ENCODE measurements at places on chromosomes 6 and 20.

- DNase-seq: peak; percentile 87
Observed at GRCh38 chr6:162032620-162033019, 694.9 kb downstream of the PRKN start.

DNA sequence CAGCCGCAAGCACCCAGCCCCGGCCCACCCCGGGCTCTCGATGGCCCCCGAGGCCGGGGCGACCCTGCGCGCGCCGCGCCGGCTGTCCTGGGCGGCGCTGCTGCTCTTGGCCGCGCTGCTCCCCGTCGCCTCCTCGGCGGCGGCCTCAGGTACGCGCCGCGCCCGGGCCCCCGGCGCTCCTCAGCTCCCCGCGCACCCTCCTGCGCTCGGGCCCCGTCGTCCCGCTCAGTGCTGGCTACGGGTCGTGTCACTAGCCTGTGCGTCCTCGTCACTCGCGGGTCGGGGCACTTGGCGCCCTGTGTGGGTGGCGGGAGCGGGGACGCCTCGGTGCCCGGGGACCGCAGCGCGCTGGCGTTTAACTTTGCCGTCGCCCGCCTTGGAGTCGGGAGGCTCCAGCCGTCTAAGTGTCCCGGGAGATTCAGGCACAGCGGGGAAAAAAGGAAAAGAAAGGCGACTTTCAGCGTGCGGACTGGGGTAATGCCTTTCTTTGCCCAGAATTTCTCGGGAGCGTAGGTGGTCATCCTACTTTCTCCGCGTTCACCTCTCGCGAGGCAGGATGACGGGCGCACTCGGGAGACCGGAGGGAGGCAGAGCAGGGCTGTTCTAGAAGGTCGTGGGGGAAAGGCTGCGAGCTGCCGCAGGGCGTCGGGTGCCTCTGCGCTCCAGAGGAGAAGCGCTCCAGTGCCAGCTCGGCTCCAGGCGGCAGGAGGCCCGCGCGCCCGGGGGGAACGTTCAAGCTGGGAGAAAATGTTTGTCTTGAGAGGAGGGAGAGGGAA is 545 bp downstream of the FNDC1 start:
- DNase-seq: no peak

DNA sequence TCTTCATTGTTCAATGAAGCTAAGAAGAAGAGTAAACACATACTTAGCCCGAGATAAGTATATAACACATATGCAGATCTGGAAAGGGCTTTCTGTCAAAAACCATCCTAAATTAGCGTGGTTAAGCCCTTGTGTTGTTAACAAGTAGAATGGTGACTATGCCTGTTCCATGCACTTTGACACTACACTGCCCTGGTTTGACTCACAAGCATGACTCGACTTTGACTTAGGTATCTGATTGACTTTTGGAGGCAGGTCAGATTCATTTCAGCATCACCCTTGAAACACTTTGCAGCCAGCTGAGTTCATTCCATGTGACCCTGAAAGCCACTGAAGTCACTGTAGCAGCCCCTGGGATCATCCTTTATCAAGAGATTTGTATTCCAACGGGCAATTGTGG is 239.8 kb downstream of the TBX18 start:
- peak; percentile 71 for DNase-seq

- no peak for DNase-seq
Observed at GRCh38 chr6:153849072-153849779, 189.8 kb upstream of the OPRM1 start.

DNA sequence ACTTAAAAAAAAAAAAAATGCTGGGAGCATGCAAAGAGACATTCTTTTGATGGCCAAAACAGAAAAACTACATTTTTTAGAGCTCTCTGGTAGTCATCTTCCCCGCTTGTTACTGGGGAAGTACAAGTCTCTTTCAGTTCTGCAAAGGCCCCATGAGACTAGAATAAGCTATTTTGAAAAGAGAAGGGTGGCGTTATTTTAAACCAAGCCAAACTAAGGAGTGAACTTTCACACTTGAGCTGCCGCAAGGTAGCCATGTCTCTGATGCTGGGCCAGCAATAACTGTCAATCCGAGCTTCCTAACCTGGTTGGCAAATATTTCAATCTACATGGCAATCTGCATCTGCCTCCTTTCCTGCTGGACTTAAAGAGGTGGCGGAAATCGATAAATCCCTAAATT is 96.7 kb downstream of the L3MBTL3 start:
- no peak for DNase-seq

- DNase-seq: peak; percentile 24
Observed at GRCh38 chr6:148608199-148608951, 138.5 kb upstream of the UST start.

DNA sequence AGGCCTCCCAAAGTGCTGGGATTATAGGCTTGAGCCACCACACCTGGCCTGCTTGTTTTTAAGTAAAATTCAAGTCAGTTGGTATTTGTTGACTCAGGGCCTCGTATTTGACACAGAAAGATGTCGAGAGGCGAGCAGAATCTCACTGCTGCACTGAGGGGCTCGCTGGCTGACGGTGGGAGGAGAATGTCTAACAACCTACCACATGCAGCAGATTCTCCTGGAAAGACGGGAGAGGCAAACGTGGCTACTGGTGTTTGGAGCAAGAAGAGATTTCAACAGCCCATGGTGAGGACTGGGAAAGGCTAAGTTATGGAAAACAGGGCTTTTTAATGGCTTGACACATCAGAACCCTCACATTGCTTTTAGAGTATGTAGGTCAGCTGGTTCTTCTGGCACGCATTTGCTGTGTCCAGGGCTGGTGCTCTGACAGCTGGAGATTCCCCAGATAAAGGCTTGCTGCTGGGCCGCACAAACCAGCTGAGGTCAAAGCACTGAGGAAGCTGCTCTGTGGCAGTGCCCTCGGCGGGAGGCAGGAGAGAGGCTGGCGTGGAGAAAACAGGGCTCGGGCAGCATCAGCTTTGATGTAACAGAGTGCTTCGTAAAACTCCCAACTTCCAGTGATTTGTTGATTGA is 84.2 kb upstream of the FRMD1 start:
- DNase-seq: no peak

DNA sequence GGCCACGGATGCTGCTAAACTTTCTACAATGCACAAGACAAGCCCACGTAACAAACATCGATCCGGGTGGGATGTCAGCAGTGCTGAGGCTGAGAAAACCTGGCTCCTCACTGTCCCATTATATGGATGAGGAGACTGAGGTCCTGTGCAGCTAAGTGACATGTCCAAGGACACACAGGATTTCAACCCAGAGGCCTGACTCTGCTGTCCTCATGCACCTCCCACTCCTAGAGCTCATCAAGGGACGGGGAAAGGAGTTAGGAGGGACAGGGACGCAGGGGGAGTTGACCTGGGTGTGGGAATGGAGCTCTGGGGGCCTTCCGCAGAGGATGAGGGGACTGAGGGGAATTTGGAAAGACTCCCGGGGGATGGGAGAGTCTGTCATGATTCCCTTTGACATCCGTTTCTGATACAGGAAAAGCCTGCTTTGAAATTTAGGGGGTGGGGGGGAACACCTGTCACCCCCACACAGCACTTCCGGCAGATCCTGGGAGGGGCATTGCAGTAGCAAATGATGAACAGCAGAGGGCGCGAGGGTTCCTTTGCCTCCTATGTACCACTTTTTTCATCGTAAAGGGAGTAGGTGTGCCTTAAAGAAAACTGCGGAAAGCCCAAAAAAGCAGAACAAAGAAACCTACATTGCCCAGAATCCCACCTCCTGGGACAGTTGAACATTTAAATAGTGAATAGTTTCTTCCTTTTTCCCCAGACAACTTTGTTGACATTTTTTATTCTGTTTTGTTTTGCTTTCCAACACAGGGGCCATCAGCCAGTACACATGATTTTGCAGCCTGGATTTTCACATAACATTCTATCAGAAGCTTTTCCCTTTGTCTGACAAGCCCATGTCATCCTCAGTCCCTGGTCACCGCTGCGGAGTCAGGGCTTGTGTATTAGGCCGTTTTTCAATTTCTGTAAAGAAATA is 48.6 kb downstream of the SLC2A10 start:
- peak; percentile 50 for DNase-seq

DNA sequence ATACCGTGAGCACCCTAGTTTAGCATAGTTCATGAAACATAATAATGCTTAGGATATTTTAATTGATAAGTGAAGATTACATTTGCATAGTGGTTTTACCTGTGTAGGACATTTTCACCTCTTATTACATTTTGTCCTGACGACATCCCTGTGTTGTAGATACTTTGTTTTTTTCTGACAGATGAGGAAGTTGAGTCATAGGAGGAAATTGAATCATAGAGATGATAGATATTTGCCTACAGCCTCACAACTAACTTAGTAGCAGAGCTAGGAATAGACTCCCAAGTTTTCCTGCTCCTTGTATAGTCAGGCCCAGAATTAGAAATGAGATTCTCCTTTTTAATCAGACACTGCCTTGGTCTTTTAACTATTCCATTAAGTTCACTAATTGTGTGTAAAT is 100.5 kb upstream of the SUPT3H start:
- DNase-seq: peak; percentile 63

DNA sequence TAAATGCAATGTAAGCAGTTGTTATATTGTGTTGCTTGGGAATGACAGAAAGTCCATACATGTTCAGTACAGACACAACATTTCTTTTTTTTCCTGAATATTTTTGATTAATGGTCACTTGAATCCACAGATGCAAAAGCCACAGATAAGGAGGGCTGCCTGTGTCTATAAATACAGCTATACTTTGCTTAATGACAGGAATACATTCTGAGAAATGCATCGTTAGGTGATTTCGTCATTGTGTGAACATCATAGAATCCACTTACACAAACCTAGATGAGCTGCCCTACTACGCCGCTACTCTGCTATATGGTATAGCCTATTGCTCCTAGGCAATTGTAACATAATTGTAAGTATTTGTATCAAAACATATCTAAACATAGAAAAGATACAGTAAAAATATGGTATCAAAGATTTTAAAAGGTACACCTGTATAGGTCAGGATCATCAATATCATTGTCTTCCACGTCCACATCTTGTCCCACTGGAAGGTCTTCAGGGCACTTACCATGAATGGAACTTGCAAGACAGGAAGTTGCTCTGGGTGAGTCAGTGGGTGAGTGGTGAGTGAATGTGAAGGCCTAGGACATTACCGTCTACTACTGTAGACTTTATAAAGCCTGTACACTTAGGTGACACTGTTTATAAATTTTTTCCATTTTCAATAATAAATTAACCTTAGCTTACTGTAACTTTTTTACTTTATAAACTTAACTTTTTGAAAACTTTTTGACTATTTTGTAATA is 27.9 kb upstream of the POPDC3 start:
- peak; percentile 63 for DNase-seq

- DNase-seq: no peak
Observed at GRCh38 chr6:39452306-39453145, 130.0 kb upstream of the KCNK16 start.

GRCh38 chr6:133966654-133967329 is 13.8 kb downstream of the TBPL1 start:
- no peak for DNase-seq
